ENCODE measurements at places on chromosomes 1 and 21.

- DNase-seq = no peak
These were observed 44.4 kb upstream of the PCBP3 start for GRCh38 chr21:45599146-45599581.

GRCh38 chr1:44346184-44346583, 8.9 kb downstream of the ERI3 start:
- DNase-seq = no peak

GRCh38 chr1:32830092-32830852, 12.8 kb downstream of the S100PBP start:
- DNase-seq = no peak

- no peak for DNase-seq
These were observed 18.9 kb downstream of the WNT4 start for GRCh38 chr1:22123901-22124404.

- no peak for DNase-seq
These were observed 11.0 kb upstream of the CELSR2 start for GRCh38 chr1:109238382-109238781.

DNA sequence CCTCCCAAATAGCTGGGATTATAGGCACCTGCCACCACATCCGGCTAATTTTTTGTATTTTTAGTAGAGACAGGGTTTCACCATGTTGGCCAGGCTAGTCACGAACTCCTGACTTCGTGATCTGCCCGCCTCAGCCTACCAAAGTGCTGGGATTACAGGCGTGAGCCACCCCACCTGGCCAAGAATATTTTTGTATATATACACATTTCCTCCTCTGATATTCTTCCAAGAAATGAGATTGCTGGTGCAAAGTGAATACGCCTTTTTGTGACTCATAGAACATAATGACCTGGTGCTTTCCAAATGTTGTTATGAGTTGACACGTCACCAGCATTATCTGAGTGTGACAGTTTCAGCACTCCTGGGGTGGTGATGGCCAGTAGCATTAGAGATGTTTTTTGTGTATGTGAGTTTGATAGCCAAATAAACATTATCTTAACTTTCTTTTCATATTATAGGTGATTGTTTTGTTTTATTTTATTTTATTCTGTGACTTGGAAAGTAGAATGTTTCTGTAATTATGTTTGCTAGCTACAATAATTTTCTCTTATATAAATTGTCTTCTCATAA, 54.9 kb downstream of the KCNK1 start:
- DNase-seq = no peak

- no peak for DNase-seq
These were observed 338 bp downstream of the ACAP3 start for GRCh38 chr1:1307261-1307922.

DNA sequence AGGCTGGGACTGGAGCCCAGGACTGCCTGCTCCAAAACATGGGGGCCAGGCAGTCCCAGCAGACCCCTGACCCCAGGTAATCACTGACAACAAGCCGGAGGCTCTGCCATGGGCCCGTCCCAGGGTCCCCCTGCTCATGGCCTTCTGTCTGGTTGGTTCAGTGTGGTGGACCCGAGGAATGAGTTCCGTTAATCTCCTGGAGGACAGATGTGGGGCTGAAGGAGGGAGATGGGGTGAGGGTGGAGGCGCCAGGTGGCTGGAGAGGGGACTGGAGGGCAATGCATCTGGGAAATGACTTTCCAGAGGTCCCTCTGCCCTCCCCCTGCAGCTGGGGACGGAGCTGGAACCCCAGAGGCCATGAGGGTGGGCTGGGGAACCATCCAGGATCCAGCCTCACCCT, 103.2 kb downstream of the EBNA1BP2 start:
- DNase-seq = no peak

- DNase-seq = no peak
These were observed 203.7 kb upstream of the VAMP3 start for GRCh38 chr1:7567376-7567775.

- no peak for DNase-seq
These were observed 68.4 kb upstream of the SSBP3 start for GRCh38 chr1:54474310-54475251.

DNA sequence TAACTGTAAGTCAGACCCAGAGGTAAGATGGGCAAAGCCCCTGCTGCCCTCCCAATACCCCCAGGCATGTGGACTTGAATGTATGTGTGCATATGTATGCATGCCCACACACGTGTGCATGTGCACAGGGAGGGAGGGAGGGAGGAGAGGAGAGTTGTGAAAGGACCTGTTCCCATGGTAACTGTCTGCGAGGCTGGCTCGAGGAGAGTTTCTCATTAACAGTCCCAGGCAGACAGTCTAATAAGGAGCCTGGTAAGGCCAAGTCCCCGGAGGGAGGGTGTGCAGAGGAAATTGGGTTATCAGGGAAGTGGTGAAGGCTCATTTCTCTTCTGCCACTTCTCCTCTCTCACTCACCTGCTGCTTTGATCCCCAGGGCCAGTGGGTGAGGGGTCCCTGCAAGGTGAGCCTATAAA, 74.9 kb downstream of the NFASC start:
- DNase-seq = no peak

- DNase-seq = no peak
These were observed 1074.5 kb downstream of the PLA2G4A start for GRCh38 chr1:187903223-187903622.

GRCh38 chr1:171666114-171666769, 13.8 kb upstream of the MYOC start:
- DNase-seq = no peak

DNA sequence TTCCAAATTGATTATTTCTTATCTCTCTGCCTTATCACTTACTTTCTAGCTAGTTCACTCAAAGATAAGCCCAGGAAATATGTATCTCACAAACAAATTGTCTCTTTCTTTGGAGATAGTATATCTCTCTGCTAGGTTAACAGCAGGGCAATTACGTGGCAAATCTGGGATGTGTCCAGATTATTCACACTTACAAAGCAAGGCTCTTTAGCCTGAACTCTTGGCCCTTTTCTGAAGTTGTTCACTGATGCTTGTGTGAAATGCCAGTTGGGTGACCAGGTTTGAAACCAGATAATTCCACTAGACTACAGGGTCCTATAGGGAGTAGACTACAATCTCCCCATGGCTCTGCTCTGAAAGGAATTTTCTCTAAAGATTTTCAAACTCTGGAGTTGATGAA, 30.8 kb upstream of the FAM78B start:
- no peak for DNase-seq

- DNase-seq = no peak
These were observed 208.2 kb upstream of the TMEM51 start for GRCh38 chr1:14945132-14946010.

GRCh38 chr1:91912266-91912665, 26.3 kb upstream of the TGFBR3 start:
- no peak for DNase-seq

GRCh38 chr1:113219377-113219776, 146.4 kb downstream of the LRIG2 start:
- no peak for DNase-seq

DNA sequence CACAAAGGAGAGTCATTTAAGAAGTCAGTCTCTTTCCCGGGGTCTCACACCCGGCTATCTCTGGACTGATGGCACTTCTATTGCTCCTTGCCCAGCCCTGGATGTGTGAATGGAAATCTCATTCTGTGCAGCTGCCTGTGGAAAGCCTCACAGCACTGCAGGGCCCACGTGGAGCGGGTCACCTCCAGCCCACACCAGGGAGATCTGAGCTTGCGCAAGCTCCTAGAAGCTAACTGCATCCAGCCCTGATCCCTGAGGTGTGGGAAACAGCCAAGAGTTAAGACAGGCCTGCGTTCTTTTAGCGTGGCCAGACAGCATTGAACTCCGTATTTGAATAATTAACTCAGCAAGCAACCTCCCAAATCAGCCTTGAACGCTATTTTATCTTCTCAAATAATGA, 150.5 kb downstream of the LRIG2 start:
- DNase-seq = no peak

- DNase-seq = no peak
These were observed 6.1 kb downstream of the OSBPL9 start for GRCh38 chr1:51623025-51623424.

DNA sequence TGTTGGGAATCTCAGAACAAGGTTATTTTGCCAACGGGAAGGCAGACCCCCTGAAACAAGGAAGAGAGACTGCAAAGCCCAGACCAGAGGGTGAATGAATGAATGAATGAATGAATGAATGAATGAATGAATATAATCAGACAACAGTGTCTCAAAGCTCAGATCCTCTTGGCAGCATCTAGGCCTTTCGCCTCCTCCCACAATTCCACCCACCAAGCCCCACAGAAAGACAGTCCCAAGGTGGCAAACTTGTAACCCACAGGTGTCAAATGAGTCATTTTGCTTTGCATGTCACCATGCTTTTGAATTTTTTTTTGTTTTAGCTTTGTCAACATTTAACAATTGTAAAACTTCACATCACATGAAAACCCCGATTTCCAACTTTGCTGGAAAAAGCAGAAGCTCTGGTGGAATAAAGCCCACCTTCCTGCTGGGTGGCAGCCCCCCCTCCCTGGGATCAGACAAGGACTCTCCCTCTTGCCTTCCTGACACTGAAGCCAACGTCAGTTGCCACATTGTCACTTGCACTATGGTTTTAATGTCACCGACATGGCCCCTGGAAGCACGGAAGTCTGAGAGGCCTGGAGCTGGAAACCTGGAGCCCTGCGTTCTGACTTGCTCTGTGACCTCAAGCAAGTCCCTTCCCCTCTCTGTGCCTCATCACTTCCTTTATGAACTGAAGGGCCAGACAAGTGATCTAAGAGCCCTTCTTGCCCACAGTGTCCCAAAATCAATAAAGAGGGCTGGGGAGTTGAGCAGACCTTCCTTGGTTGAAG, 134.6 kb upstream of the RUNX3 start:
- no peak for DNase-seq

GRCh38 chr1:183248989-183249691, 63.1 kb downstream of the LAMC2 start:
- no peak for DNase-seq

- no peak for DNase-seq
These were observed 5.3 kb downstream of the DENND2D start for GRCh38 chr1:111195002-111195684.

GRCh38 chr1:2350911-2351655, 40.3 kb downstream of the MORN1 start:
- no peak for DNase-seq

- DNase-seq = no peak
These were observed 46.7 kb upstream of the MTR start for GRCh38 chr1:236748268-236748870.

DNA sequence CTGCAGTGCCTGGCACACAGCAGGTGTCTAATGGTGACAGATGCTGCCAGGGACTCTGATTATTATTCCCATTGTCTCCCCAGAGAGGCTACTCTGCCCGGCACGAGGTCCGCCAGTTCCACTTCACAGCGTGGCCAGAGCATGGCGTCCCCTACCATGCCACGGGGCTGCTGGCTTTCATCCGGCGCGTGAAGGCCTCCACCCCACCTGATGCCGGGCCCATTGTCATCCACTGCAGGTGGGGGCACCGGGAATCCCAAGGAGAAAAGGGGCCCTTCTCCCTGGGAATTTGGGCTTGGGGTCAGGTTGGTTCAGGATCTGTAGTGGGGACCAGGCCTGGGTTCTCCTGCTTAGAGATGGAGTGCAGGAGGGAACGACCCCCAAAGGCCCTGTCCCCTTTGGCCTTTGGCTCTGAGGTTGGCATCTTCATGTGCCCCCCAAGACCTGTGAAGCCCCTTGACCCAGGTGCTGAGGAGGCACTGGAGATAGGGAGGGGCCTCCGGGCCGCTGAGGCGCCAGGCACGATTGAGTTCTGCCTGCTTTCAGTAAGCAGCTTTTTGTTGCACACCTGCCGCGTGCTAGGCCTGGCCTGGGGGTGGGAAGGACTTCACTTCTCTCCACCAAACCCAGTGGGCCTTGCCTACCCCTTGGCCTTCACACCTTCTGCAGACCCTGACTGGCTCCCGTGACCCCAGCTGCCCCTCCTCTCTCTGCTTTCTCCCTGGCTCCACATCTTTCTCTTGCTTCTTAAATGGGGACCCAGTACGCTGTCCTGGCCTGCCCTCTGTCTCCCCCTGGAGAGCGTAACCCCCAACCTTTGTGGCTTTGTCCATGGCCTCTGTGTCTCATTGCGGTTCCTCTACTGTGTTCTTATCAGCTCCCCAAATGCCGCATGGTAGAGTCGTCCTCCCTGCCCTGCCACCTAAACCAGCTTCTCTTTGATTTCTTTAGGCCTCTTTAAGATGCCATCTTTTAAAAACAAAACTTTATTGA, 76.4 kb downstream of the PTPRU start:
- no peak for DNase-seq

DNA sequence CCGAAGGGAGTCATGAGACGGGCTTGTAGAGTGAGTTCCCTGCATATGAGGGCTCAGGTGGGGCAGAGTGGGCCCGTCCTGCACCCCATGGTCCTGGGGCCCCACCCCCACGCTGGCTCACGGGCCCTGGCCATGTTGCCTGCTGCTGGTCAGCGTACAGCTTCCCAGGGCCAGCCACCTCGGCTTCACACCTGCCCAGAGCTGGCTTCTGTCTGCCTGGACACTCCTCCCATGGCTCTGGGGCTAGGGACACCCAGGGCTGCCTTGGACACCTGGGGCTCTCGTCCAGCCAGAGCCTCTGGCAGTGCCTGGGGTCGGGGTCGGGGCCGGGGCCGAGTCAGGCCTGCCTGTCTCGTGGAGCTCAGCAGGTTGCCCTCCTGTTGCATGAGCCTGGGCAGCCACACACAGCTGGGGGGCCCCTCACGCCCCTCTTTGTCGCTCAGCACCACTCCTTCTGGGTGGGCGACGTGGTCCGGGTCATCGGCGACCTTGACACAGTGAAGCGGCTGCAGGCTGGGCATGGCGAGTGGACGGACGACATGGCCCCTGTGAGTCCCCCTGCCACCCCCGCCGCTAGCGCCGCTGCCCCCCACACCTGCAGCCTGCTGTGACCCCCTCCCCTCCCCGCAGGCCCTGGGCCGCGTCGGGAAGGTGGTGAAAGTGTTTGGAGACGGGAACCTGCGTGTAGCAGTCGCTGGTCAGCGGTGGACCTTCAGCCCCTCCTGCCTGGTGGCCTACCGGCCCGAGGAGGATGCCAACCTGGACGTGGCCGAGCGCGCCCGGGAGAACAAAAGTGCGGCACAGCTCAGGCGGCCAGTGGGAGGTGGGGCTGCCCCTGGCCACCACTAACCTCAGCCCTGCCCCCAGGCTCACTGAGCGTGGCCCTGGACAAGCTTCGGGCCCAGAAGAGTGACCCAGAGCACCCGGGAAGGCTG, 5.5 kb upstream of the MMP23B start:
- DNase-seq = no peak

DNA sequence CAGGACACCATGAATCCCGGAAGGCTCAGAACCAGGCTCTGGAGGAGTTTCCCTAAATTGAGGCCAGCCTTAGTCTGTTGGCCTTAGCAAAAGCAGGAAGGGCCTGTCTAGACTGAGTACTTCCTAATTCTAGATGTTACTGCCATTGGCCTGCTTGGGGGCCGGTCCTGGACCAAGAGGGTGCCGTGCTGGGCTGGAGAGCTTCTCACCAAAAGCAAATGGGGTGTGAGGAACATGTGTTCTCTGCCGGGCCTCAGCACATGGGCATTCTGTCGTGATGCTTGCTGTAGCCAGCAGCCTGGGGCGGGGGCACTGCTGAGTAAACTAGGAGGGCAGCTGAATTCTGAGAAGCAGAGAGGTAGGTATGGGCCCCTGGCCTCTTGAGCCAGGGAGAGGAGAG, 35.7 kb upstream of the MAN1C1 start:
- DNase-seq = no peak

Data from T-helper 9 cell (primary cell).